ENCODE measurements at places on chromosomes 11 and 22.

DNA sequence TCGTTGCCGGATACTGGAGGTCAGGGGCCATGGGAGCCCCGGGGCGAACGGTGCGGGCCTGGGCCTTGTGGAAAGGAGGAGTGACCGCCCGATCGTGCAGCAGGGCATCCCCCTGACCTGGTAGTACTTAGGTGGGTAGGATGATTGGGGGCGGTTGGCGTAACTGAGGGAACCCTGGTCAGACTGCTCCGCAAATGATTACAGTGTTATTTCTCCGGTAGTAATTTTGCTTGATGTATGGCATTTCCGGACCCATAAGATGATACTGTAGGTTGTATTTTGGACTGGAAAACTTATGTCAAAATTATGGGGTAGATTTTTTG lies 762 bp downstream of the MTMR3 start:
- DNase-seq = no peak

GRCh38 chr11:115912484-115912945 lies 408.3 kb upstream of the CADM1 start:
- no peak for DNase-seq

- peak; percentile 47 for DNase-seq
Observed at GRCh38 chr11:116454020-116454645, 318.7 kb downstream of the BUD13 start.

- DNase-seq = no peak
Observed at GRCh38 chr22:35517769-35518530, 22.7 kb upstream of the RASD2 start.

DNA sequence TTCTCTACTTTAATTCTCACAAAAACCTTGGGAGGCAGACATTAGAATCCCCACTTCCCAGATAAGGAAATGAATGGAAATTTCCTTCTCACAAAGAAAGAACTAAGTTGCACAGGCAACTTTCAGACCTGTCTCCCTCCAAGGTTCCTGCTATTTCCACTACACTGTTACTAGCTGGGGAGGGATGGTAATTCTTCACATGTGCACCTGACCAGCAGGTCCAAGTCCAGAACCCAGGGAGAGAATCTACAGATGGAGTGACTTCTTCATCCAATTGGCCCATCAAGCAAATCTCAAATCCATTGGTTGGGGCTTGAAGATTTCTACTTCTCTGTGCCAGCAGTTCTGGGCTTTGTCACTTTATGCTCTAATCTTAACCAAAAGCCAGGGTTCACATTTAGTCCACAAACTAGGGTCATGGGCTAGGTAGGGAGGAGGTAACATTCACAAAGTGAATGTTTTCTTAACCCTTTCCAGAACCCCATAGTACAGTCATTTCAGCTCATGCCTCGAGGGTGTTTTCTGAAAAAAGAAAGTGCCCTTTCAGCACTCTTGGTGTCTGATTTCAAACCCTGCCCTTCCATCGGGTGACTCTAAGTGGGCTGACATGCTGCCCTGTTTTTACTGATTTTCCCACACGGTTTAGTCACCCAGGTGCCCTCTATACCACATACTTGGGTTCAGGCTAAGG lies 2.7 kb downstream of the POU2AF1 start:
- peak; percentile 58 for DNase-seq

- DNase-seq = no peak
Observed at GRCh38 chr11:81444297-81444696, 1289.4 kb downstream of the FAM181B start.

DNA sequence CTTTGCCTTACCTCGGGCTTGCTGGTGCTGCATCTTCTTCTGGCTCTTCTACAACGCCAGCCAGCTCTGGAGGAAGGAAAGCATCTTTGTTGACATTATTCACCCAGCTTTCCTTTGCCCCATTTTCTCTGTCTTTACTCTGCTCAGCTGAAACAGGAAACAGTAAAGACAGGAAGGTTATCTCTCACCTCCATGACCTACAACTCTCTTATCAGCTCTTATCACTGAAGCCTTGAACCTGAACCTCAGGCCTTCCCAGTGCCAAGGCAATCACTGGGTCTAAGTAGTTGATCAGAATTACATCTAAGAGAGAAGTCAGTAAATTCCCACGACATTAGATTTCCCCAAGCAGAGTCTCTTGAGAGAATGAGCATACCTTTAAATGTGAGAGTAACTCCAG lies 59.6 kb upstream of the CCDC89 start:
- DNase-seq = no peak

- no peak for DNase-seq
Observed at GRCh38 chr22:27750584-27751265, 50.8 kb downstream of the MN1 start.

GRCh38 chr11:18865951-18866350 lies 73.3 kb downstream of the MRGPRX1 start:
- DNase-seq = no peak

GRCh38 chr11:70140711-70141485 lies 62.2 kb upstream of the FADD start:
- no peak for DNase-seq

GRCh38 chr11:24705474-24705873 lies 208.6 kb downstream of the LUZP2 start:
- DNase-seq = no peak

DNA sequence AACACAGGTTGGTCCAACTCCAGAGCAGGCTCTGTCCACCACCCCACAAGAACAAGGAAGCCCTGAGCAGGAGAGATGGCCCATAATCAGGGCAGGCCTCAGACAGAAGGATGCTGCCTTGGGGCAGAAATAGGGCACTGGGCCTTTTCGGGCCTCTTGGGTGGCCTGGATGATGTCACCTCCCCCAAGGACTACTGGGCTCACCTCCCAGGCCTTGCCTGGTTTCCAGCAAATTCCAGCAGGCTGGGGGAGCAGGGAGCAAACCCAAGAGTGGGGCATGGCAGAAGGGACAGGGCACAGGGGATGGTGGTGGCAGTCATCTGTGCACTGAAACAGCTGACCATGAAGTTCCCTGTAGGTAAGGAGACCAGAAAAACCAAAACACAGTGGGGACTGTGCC lies 5.3 kb upstream of the NAA40 start:
- DNase-seq = no peak

DNA sequence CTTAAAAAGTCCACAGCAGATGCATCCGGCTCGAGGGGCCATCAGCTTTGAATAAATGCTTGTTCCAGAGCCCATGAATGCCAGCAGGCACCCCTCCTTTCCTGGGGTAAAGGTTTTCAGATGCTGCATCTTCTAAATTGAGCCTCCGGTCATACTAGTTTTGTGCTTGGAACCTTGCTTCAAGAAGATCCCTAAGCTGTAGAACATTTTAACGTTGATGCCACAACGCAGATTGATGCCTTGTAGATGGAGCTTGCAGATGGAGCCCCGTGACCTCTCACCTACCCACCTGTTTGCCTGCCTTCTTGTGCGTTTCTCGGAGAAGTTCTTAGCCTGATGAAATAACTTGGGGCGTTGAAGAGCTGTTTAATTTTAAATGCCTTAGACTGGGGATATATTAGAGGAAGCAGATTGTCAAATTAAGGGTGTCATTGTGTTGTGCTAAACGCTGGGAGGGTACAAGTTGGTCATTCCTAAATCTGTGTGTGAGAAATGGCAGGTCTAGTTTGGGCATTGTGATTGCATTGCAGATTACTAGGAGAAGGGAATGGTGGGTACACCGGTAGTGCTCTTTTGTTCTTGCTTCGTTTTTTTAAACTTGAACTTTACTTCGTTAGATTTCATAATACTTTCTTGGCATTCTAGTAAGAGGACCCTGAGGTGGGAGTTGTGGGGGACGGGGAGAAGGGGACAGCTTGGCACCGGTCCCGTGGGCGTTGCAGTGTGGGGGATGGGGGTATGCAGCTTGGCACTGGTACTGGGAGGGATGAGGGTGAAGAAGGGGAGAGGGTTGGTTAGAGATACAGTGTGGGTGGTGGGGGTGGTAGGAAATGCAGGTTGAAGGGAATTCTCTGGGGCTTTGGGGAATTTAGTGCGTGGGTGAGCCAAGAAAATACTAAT lies 1.9 kb downstream of the NEAT1 start:
- peak; percentile 84 for DNase-seq

- DNase-seq = no peak
Observed at GRCh38 chr11:33211580-33211979, 45.6 kb upstream of the HIPK3 start.

GRCh38 chr11:73461964-73462363 lies 85.8 kb downstream of the RELT start:
- DNase-seq = no peak

- no peak for DNase-seq
Observed at GRCh38 chr11:10798330-10798928, 10.3 kb downstream of the EIF4G2 start.
